Glomerular endothelial cell (primary cell): ENCODE measurements at places on chromosomes 6 and 20. TPM values are rescaled to one million over a fixed set of nuclear protein-coding genes. Genes with fewer than 3 reads are reported as not detected.

The SLC4A11 gene
- 10.9 and 11.3 TPM in 2 replicates for total RNA-seq

The GSTA3 gene
- total RNA-seq, result not detected in 2 replicates

The SLC22A1 gene
- not detected in 2 replicates for total RNA-seq

The MAVS gene
- total RNA-seq, result 38.3 and 51.7 TPM in 2 replicates

The AGPAT1 gene
- 58.8 and 60.7 TPM in 2 replicates for total RNA-seq

DNA sequence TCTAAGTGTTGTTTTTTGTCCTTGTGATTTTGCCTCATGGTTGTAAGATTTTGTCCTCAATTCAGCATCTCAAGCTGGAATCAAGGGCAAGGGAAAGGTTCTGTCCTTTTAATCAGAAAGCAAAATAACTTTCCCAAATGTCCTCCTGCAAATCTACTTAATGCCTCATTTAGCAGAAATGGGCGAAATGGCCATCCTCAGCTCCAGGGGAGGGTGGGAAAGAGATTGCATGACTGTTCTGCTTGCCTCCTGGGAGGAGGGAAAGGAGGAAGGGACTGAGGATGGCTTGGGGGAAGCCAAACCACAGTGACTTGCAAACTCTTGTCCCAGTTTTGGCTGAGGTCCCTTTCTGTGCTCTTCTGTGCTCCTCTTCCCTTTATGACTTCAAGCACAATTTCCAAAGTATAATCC lies 43.4 kb downstream of the TNFAIP3 start:
- DNase-seq, result no peak

DNA sequence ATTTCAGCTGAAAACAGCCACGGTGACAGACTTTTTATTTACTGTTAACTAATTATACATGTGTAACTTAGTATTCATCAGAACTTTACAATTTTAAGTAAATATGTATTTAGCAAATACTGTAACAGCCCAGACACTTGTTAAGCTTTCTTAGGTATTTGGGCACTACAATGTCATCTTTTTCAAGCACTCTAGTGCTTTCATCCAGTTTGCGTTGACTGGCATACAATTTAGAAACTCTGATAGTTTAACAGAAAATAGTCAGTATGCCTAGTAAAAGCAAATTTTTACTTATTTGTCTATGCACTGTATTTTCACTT lies 10.6 kb downstream of the RBM39 start:
- DNase-seq, result no peak

DNA sequence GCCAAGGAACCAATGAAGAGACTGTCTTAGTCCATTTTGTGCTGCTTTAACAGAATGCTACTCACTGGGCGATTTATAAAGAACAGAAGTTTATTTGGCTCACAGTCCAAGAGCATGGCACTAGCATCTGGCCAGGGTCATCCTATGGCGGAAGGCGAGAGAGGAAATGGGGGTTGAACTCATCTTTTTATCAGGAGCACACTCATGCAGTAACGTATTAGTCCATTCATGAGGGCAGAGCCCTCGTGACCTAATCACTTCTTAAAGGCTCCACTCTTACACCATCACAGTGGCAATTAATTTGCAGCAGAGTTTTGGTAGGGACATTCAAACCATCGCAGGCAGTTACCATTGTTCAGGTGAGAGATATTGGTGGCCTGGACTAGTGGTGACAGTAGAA lies 8.5 kb downstream of the ARFGEF2 start:
- no peak for DNase-seq

GRCh38 chr6:159099961-159100360 lies 55.2 kb upstream of the TAGAP start:
- no peak for DNase-seq

- no peak for DNase-seq
Observed at GRCh38 chr6:109760208-109760607, 69.1 kb downstream of the FIG4 start.

DNA sequence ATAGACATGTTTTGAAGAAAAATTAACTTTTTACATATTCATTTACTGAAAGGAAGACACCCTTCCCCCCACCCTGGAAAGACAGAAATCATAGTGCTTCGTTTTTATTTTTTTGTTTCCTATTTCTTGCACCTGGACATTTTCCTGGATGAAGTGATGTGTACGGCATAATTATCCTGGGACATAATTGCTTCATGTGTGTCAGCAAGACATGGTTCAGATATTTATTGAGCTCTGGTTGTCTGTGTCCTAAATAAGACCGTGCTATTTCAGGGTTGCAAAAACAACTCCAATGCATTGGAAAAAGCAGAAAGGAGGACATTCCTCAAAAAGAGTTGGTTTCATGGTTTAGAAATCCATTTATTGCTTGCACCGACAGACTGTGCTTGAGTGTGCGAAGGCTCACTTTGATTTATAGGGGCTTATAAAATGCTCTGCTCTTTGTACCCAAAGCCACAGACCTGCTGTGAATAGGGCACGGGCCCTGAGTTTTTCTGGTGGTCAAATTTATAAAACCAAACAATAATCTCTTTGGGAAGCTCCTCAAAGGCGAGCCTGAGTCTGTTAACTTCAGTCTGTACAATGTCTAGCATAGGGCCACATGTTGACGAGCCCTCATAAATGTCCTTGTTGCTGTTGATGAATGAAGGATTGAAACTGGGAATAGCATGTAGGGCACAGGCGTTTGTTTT lies 179.5 kb downstream of the SOX4 start:
- no peak for DNase-seq

GRCh38 chr6:70563530-70563929 lies 3.2 kb upstream of the SDHAF4 start:
- DNase-seq, result no peak

- DNase-seq, result no peak
Observed at GRCh38 chr20:16314320-16314719, 258.9 kb downstream of the KIF16B start.

GRCh38 chr20:48530957-48531356 lies 296.8 kb downstream of the PREX1 start:
- DNase-seq, result no peak

DNA sequence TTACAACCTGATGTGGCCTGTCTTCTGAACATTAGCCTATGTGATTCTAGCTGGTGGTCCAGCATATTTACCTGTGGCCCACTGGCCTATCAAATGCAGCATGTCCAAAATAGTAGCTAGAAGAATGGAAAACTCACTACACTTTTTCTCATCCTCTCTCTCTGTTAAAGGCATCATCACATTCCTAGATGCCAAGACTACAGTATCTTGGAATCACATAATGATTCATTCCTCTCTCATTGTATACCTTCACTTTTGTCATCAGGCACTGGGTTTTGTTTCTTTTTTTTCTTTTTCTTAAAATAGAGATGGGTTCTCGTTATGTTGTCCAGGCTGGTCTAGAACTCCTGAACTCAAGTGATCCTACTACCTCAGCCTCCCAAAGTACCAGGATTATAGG lies 45.0 kb downstream of the FAM83B start:
- DNase-seq, result no peak

GRCh38 chr6:105430685-105431084 lies 27.8 kb upstream of the PREP start:
- DNase-seq, result no peak

- no peak for DNase-seq
Observed at GRCh38 chr6:159521962-159522361, 171.1 kb downstream of the SOD2 start.

DNA sequence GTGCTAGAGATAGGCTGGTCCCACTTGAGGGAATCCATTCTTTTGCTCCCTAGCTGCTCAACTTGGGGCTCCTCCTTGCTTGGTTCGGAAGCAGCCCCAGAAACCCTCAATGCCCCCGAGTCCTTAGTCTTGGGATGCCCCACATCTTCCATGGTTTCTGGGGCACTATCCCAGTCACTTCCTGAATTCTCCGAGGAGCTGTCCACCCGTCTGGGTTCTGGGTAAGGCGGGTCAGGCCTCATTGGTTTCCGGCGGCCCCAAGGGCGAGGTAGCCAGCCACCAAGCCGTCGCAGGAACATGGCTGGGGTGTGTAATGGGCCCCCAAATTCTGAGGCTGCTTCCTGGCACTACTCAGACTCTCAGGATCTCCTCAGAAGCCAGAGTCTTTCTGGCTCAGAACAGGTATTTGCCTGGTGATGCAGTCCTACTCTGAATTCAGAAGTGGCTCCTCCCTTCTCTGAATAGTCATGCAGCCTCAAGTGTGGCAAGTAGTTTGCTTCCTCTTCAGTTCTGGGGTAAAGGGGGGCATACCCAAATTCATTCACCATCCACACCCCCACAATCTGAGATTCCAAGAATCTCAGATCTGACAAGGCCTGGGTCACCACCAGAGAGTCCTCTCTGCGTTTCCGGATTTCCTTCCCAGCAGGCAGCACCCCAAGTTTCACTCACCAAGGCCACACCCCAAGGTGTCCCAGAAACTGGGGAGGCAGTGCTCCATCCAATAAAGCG lies 763 bp downstream of the C6orf47 start:
- no peak for DNase-seq

- no peak for DNase-seq
Observed at GRCh38 chr6:147029923-147030322, 174.3 kb upstream of the STXBP5 start.

DNA sequence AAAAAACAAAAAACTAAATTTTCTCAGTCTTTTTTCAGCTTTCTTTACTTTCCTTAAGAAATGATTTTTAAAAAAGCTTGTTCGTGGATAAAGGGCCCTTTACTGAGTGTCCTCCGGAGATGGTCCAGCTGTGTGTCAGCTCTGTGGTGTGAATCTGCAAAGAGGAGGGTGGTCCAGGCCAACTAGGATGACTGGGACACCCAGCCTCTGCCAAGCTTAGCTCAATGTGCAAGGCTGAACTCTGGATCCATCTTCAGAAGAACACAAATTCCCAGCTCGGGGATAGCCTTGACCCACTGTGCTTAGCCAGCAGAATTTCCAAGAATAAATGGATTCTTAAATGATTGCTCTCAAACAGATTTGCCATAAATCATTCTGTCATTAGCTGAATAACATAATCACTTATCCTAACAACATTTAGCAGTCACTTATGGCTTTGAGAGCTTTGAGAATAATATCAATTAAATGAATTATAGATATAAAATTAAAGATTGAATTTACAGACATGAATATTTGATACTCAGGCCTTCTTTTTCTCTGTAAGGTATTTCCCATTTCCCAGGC lies 14.2 kb upstream of the CALHM5 start:
- no peak for DNase-seq

DNA sequence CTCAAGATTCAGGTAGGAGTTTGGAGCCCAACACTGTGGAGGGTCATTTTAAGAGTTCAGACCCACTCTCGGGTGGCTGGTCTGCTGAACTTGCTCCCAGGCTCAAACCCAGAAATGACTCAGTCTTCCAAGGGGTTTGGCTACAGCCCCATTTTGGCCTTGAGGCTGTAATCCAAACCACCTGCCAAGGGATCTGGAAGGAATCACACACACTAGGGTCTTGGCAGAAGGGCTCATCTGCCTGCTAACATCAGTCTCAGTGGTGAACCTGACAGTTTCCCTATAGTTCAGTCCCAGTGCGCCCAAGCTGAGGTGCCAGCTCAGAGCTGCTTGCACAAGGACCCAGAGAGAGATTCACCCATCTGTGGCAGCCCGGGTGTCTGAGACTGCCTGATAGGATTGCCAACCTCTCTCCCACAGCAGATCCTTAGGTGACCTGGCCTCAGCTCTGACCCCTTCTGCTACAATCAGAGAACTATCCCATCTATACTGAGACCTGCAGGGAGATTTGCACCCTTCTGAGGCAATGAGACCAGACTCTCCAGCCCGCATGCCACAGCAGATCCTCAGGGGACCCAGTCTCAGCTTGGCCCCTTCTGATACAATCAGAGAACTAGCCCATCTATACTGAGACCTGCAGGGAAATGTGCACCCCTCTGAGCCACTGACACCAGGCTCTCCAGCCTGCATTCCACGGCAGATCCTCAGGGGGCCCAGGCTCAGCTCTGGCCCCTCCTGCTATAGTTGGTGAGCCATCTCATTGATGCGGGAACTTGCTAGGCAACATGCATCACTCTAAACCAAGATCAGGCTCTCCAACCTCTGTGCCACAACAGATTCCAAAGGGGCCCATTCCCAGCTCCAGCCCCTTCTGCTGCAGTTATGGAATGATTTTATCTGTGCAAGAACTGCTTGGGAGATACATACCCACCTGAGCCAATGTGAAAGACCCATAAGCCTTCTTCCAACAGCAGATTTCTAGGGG lies 48.2 kb downstream of the THBS2 start:
- no peak for DNase-seq

DNA sequence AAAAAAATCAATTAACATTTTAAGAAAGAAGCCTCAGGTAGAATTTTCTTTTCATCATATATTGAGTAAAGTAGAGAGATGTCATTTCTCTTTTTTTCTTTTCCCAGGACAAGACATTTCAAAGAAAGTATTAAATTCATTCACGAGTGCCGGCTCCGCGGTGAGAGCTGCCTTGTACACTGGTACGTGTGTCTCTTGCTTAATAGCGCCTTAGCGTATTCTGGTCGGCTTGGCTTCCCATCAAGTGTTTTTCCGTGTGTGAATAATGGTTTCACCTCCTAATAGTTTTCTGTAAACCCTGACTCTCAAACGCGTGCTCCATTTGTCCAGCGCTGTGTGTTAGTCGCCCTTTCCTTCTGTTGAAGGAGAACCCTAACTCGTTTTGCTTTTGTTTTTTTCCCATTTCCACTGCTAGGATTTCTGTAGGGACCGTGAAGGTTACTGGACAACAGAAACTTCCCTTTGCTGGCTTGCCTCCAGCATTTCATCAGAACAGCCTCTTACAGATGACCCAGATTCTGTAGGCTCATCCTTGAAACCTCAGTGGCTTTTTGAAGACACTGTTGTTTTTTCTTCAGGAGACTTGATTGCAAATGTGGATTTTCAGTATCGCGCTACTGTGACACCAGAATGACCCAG lies 45.7 kb upstream of the IRF4 start:
- DNase-seq, result no peak
